Germinal center (tissue), 1 donor: ENCODE measurements at places on chromosomes 6 and 20.

DNA sequence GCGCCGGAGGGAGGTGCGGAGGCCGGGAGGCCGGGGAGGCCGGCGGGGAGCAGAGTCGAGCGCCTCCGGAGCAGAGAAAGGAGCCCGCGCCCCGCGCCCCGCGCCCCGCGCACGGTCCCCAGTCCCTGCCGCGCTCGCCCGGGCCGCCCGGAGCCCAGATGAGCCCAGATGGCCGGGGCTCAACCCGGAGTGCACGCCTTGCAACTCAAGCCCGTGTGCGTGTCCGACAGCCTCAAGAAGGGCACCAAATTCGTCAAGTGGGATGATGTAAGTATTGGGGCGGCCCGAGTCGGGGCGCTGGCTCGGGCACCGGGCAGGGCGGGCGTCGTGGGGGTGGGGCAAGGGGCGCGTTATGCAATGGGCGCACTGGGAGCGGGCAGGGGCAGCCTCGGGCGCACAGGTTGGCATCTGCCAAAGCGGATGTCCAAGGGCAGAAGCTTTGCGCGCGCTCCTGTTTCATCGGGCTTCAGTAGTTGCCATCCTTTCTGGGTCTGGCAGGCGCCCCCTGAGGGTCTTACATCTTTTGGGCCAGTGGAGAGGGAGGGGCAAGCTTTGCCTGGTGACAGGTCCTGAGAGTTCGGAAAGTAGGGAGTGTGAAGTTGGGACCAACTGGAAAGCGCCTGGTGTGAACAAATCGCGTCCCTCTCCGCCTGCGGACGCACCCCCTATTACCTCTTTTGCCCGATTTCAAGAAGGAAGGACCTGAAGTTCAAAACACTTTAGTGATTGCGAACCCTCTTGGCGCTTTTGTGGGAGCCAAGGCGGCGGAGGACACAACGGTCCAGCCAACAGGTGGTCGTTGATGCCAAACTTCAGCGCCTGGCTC is 631 bp downstream of the PLCB1 start:
- no peak for DNase-seq

DNA sequence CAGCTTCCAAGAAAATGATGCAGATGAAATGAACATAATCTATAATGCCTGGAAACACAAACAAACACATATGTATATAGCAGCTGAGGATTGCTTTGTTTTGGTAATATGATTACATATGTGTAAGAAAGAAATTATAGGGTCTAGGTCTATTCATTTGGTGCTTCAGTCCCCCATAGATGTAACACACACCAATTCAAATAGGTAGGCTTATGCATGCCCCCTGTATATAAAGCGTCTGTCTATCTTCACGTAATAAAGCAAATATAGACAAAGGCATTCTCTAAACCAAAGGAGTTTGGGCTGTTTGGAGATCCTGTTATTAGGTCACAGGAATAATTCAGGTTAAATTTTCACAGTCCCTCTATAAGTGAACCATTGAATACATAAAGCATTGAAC is 270.4 kb upstream of the SGK1 start:
- DNase-seq, result no peak

DNA sequence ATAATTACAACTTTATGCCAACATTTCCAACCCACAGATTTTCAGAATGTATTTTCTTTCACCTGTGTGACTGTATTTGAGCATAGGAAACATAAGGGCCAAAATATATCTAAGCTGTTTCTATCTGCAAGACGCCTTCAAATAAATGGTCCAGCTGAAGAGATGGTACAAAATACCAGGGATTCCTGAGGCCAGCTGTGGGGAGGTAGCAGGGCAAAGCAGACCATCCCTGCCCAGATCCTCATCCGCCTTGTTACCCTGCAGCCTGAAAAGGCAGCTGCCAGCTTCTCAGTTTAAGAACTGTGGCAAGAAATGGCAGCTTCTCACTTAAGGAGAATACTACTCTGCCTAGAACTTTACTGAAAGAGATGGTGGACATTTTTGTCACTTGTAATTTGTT is 143.3 kb downstream of the KHDC1L start:
- DNase-seq, result no peak

- no peak for DNase-seq
Observed at GRCh38 chr6:157853018-157853805, 30.2 kb downstream of the SNX9 start.

GRCh38 chr6:140537834-140538705 is 1163.6 kb upstream of the CITED2 start:
- DNase-seq, result no peak

DNA sequence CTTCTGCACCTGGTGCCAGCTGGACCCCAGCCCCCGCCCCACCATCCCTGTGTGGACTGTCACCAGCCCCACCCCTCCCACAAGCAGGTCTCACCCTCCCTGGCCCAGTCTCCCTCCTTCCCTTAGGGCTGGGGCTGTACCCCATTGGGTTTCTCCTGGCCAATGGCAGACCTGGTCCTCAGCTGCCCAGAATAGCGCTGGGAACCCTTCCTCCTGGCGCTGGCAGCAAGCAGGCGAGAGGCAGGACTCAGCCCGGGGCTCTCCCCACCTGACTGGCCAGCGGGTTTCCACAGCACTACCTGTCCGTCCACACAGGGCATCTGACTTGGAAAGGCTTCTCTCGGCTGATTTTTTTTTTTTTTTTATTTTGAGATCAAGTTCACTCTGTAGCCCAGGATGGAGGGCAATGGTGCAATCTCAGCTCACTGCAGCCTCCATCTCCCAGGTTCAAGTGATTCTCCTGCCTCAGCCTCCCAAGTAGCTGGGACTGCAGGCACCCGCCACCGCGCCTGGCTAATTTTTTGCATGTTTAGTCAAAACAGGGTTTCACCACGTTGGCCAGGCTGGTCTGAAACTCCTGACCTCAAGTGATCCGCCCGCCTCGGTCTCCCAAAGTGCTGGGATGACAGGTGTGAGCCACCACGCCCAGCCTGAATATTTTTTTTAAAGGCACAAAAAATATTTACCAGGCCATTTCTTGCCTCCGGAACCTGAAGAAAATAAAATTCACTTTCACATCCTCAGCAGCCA is 21.6 kb upstream of the CHRNA4 start:
- no peak for DNase-seq

- no peak for DNase-seq
Observed at GRCh38 chr6:1993042-1993441, 252.4 kb downstream of the GMDS start.

DNA sequence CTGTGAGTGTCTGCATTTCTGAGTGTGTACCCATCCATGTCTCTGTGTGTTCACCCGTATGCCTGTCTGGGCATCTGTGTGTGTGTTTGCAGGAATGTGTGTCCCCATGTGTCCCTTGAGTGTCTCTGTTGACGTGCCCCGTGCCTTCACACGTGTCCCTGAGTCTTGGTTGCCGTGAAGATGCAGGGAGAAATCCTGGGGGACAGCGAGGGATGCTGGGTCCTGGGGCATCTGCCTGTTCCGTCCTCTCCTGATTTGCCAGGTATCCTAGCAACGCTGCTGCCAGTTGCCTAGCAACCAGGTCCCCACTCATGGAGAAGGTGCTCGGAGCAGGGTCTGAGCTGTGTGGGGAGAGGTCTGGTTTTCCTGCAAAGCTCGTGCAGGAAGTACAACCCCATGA is 6.0 kb upstream of the LKAAEAR1 start:
- no peak for DNase-seq

DNA sequence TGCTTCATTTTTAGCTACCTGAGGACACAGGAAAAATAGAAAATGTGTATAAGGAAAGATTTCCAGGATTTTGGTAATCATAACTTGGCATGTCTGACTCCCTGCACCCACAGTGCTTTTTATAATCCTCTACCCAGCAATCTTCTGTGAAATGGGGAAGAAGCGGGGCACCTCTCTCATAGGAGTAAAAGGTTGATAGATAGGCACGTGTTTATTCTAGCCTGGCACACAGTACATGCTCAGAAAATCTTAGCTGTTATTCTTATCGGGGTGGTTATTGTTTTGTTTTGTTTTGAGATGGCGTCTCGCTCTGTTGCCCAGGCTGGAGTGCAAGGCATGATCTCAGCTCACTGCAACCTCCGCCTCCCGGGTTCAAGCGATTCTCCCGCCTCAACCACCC is 87.7 kb upstream of the SALL4 start:
- no peak for DNase-seq

DNA sequence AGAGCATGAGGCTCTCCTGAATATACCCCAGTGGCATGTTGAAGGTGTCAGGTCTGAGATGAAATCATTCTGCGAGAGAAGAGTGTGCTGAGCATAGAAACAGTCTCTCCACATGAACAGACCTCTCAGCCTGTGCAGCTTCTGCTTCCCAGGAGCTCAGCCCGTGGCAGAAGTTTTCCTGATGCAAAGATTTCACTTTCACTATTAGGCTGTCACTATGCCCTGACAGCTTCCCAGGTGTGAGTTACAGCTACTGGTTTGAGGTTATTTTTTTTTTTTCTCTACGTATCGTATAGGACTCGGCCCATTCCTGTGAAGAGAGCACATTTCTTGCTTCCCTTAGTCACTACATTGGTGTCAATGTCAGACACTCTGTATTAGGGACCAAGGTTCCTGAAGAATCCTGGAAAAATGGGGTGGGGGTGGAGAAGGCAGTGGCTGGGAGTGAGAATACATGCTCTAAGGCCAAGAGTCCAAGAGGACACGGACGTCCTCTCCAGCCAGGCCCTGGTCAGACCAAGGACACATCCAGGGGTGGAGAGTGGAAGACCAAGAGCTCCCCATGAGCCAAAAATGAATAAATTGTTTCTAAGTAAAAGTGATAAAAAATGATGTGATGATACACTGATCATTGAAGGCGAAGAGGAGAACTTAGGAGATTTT is 121.2 kb upstream of the AKAP12 start:
- DNase-seq, result no peak

- DNase-seq, result no peak
Observed at GRCh38 chr6:147534116-147534860, 25.8 kb downstream of the SAMD5 start.

GRCh38 chr20:17735206-17735804 is 35.5 kb downstream of the BANF2 start:
- no peak for DNase-seq

GRCh38 chr20:43878776-43879175 is 35.9 kb upstream of the TOX2 start:
- DNase-seq, result no peak

DNA sequence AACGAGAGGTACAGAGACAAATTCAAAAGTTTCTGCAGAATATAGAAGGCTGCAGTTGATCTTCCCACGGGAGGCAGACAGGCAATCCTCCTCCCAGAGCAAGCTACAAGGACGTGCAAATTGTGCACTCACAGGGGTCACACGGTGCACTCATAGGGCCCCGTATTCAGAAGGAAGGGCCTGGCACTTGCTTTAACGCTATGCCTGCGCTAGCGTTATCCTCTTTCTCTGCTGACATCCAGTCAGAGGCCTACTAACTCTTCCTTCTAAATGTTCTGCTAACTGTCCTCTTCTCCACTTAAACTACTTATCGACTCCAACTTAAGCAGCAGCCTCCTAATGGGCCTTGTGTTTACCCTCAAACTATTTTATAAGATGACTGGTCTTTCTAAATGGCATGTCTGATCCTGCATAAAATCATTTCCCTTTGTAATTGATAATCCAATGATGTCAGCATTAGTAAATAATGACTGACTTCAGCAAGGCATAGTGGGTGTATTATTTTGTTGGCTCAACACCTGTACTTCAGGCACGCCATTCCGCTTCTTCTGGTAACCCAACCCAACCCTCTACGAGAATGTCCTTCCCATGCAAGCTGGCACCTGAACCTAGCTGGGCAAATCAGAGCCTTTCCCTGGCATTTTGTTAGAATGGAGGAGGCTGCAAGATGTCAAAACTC is 2.2 kb downstream of the IFNGR1 start:
- no peak for DNase-seq

DNA sequence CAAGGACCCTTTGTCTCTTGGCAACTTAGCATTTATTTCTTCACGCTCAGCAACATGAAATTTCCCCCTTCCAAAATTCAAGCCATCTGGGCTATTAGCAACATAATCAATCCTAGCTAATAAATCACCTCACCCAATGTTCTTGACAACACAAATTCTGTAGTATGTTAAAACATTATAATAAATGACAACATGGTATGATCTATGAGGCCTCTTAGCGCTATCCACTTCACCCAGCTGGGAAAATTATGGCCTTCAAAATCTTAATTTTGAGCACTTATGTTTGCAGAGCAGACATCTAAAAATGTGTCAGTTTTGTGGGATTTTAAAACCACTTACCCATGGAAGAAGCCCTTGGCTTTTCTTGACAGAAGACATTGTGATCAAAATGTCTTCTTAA is 181.9 kb downstream of the HDGFL1 start:
- DNase-seq, result no peak

DNA sequence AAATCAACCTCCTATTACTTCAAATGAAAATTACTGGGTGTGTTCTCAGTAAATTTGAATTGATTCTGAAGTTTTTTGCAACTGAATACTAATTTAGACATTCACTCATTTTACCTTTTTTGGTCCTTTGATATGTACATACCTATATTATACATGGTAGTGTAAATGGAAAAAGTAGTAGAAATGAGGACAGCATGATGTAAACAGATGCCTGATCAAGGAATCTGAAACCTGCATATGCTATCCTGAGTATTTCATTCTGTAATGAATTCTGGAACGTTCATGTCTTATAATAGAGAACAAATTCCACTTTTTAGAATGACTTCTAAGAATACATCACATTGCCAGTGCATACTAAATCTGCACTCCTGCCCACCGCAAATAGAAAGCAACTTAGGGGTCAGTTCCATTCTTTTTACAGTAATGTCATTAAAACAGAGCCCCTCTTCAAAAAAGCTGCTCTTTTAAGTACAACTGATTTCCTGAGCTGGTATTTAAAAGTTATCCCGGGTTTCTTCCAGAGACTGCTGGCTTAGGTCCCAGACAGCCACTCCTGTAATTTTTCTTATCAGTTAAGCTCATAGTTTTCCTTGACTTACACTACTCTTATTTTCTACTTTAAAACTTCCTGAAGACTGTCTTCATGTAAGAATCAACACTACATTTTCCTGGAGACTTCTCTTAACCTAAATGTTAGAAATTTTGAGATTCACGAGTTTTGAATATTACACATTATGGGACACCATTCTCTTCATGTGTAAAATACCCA is 48.4 kb downstream of the MAP3K7 start:
- DNase-seq, result no peak

DNA sequence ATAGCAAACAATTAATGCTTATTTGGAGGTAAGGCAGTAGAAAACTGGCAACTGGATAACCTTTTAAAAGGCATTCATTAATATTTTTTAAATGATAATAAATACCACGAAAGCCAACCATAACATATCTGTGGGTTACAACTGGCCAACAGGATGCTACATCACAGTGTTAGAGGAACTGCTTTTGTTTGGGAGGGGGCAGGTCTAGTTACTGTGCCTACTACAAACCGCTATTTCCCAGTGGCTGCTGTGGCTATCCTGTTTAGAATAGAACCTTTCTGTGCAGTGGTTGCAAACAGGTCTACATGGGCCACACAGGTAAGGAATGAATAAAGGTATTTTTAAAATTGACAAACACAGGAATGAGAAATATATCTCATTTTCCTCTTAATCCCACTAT is 976 bp downstream of the PIGT start:
- no peak for DNase-seq

DNA sequence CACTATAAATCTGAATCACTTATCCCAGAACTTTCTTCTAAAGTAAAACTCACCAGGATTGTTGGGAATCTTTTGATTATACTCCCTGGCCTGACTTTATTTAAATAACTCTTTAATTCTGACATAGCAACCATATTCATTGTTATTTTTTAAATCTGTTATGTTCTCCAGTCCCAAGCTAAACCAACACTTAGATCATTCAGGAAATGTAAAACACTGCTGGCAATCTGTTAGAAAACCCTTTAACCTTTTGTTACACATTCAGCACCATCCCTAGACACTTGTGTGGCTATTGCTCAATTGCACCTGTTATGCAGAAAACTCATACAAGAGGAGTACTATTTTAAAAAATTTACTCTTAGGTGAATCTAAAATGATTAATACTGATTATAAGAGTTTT is 101.8 kb upstream of the NHSL1 start:
- no peak for DNase-seq
